ENCODE measurements at places on chromosomes 16 and 17.

DNA sequence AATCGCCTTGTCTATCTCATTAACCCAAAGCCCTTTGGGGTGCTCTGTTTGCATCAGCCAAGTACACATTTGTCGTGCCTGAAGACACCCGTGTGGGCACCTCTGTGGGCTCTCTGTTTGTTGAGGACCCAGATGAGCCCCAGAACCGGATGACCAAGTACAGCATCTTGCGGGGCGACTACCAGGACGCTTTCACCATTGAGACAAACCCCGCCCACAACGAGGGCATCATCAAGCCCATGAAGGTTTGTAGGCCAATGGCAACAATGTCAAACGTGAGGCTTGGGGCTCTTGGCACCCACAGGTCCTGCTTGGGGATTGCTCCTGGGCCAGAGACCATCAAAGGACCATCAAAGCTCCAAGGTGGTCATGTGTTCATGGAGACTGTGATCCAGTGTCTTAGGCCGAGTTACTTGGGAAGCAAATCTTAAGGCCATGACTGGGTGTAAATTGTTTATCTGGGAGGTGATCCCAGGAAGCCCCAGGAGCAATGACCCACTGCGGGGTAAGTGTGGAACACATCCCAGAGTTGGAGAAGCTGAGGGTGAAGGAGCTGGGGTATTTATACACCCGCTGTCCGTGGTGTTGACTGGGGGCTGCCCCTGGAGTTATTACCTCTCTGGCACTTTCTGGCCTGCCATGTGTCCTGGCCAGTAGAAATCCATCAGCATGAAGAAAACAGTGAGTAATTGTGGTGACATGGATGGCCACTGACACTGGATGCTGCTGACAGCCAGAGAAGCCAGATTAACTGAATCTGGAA lies 24.0 kb downstream of the CDH5 start:
- DNase-seq: no peak

DNA sequence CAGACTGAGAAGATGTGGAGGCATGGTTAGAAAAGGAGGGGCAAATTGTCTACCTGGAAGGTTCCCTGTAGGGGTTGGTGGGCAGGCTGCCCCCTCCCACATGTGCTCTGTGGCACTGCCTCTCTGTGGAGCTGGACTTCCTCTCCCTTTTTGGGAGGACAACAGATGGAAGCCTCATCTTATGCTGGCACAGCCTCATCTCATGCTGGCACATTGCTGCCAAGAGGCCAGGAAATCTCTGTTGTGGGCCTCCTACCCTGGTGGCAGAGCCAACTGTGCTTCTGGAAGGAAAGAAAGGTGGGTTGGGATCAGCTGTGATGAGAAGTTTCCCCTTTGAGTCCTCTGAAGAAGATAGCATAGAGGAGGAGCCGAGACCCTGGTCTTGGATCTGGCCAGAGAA lies 19.7 kb upstream of the BRD7 start:
- DNase-seq: no peak

DNA sequence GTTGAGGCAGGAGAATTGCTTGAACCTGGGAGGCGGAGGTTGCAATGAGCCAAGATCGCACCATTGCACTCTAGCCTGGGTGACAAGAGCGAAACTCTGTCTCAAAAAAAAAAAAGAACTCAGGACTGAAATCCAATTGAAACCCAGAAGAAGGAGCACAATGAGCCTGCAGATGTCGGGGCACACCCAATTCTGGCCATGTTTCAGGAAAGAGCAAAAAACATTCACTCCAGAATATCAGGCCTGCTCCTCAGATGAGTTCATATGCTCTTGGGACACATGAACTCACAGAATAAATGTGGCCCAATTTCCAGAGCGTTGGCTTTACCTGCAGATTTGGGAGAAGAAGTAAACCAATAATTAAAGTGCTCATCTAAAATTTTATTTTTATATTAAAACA lies 3.0 kb upstream of the CMTM2 start:
- no peak for DNase-seq

- DNase-seq: no peak
Observed at GRCh38 chr16:83113317-83113716, 486.5 kb downstream of the CDH13 start.

DNA sequence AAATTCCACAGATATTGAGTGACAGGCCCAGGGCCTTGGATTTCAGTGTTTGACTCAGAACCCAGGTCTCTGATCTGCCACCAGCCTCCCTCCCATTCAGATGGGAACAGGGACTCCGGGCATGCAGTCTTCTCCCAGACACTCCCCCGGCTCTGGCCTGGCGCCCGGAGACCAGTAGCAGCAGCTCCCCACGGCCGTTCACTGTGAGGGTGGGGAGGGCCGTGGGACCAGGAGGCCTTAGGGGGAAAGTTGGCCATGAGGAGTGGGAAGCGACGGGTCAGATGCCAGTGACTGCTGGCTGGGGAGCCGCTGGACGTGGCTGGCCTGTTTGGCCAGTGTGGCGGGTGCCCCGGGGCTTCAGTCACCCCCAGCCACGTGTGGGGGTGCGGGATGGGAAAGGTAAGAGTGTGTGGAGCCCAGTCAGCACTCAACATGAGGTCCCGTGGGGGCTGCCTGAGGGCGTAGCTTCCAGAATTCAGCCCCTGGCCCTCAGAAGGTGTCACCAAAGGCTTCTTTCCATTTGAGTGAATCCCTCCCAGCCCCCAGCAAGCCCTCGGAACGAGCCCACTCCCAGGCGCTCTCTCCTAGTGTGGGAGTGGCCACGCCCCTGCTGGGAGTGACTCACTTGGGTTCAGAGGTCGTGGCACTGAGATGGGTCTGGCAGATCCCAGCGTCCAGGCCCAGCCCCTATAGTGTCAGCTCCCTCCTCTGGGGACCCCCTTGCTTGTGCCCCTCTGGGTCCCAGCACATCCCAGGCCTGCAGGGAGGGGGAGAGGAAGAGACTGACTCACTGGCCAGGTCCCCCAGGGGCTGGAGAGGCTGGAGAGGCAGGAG lies 309.4 kb downstream of the SEC14L1 start:
- DNase-seq: no peak

DNA sequence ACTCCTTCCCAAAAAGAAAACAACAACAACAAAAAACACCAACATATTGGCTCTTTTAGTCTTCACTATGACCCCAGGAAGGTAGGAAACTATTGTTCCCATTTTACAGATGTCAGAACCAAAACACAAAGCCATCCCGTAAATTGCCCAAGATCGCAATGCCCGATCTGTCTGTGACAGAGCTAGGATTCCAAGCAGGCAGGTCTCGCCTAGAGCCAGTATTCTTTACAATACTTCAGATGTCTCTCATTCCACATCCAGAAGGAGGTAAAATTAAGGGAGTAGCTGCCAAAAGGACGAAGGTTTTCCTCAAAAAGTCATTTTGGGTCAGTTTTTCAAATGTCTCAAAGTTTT lies 21.7 kb downstream of the GRB2 start:
- no peak for DNase-seq

DNA sequence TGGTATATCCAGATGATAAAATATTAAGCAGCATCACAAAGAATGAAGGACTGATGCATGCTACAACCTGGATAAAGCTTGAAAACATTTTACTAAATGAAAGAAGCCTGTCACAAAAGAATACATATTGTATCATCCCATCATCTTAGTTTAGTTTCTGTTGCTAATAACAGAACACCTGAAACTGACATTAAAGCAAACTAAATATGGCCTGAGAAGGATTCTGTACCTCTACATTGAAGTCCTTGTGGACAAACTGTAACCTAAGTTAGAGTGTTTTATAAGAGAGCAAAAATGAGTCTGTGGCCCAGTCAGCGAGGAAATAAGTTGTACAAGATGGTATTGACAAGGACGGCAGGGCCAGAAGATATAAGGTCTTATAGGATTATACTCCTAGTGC lies 261.0 kb upstream of the CPHXL start:
- no peak for DNase-seq
